ENCODE measurements at places on chromosomes 6 and 20.

DNA sequence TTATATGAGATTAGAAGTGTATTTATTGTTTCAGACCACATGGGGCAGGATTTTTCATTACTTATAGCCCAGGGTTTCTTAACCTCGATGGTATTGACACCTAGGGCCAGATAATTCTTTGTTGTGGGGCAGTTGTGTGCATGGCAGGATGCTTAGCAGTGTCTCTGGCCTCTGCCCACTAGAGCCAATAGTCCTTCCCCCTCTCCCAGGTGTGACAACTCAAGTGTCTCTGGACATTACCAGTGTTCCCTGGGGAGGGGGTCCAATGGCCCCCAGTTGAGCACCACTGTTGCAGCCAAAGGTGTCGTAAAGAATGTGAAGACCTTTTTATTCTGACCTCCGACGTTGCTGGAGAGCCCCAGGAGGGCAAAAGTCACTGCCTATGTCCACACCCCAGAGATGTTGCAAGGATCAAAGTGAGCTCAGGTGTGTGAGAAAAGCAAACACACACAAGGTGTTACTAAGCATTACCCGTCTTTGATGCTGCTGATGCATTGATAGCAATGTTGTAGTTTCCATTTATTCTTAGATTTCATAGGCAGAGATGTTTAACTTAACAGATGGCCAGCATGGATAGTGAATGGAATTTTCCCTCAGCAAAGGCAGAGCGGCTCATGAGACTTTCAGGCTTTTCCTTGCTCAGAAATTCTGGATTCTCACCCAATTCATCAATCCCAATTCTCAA is 22.2 kb downstream of the BANF2 start:
- DNase-seq = no peak

DNA sequence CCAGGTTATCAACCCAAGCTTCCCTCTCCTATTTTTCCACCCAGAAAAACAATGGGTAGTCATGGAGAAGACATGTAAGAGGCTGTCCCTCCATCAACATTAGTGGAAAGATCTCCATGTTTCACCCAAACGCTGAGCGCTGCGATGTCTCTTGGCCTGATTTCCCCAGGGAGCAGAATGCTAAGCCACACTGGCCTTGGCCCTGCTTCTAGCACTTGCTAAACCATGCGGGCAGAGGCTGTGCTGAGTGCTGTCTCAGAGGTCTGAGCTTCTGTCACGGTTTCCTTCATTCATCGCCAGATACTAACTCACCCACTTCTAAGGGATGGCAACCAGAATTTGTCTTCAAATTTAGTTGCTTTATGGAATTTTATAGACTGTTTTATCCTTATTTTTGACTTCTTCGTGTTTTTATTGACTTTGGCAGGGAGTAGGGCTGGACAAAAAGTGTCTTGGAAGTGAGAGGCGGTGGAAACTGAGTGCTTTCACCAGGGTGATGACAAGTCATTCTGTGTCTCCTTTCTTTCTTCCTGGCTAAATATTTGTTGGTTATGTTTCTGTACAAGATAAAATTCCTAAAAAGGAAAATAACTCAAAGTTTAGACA is 181.4 kb upstream of the UST start:
- DNase-seq = no peak

DNA sequence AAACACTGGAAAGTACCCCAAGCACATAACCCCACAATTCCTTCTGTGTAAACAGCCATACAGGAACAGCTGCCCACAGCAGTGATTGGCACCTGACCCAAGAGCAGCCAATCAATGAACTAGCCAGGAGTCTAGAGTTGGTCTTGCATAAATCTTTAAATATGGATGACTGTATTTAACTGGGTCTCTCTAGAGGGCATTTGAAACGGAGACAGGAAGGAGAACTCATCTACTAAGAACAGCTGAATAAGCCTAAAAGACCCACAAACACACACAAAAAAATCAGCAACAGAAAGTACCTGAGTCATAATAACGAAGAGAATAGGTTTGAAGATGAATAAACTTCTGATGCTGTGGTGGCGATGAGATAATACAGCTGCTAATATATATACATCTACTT is 49.0 kb upstream of the ASF1A start:
- DNase-seq = no peak

GRCh38 chr6:148769304-148769968 is 22.6 kb downstream of the UST start:
- no peak for DNase-seq

- no peak for DNase-seq
These were observed 15.5 kb upstream of the ITCH start for GRCh38 chr20:34347571-34347970.

DNA sequence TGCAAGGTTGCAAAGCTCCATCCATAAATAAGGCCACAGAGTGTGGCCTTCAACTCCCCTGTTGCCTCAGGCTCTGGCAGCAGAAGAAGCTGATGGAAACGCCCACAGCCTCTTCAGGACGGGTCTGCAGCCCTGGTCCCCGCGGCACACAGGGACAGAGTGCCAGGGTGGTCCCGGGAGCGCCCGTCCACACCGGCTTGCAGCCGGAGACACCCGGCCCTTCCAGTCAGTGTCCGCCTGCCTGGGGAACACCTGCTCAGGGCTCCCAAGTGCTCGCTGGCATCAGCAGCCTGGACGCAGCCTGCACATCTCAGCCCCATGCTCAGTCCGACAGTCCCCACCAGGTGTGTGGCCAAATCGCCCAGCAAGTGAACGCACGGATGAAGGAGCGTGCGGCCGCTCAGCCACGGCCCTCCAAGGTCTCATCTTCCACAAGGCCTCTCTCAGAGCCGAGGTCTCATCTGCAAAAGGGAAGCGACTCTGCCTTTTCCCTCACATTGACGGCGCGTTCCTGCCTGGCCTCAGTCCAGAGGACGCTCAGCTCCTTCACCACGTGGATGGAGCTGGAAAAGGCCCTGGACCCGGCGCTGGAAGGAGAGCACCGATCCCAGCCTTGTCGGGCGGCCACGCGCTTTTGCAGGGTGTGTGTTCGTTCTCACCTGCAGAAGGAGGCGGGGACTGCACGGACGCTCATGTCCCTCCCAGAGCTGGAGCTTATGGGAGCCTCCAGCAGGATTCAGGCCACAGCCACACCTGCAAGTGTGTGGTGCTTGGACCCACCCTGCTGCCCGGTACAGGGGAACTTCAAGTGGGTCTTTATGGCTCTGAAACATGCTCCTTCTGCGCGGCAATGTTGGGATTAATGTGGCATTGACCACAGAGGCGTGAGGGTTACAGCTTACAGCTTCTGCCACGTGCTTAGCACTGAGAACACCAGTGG is 180.4 kb downstream of the DLL1 start:
- DNase-seq = no peak

DNA sequence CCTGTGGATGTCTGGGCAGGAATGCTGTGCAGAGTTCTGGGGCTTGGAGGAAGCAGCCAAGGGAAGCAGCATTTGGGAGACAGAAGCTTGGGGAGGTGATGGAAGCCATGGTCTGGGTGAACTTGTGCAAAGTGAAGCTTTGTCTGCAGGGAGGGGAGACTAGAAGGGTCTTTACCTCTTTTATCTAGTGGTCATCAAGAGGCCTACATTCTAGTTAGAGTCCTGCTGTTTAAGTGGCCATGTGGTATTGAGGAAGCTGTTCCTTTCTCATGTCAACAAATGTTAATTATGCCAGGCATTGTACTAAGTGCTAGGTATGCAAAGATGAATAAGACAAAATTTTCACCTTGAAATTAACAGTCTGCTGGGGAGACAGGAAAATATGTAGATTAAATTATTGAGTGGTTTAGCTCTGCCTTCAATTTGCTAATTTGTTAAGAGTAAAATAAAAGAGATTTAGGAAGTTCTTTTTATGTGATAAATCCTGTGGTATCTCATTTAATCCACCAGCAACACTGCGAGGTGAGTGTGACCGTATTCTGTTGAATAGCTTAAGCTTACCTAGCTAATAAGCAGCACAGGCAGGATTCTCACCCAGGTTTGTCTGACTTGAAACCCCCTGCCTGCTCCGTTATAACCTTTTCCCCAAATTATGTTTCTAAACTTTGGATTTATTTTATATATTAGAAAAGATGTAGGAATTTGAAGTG is 43.1 kb downstream of the ARID1B start:
- no peak for DNase-seq

GRCh38 chr20:3812259-3812681 is 8.1 kb upstream of the AP5S1 start:
- DNase-seq = no peak

- no peak for DNase-seq
These were observed 370.4 kb upstream of the CITED2 start for GRCh38 chr6:139744891-139745290.

DNA sequence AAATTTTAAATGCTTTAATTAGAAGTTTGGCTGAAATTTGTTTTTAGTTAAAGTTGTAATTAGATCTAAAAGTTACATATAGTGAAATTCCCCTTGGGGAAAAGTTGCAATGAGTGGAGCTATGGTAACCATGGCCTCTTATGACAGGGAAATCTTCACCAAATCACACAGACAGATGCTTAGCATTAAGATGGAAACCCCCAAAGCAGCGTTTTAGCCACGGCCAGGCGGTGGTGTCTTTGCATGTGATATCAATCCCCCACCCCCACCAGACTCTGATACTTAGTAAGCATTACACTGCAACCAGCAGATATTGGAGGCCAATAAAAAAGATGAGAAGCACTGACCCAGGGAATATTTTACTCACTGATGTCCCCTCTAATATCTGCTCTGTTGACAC is 75.7 kb downstream of the REPS1 start:
- DNase-seq = no peak

DNA sequence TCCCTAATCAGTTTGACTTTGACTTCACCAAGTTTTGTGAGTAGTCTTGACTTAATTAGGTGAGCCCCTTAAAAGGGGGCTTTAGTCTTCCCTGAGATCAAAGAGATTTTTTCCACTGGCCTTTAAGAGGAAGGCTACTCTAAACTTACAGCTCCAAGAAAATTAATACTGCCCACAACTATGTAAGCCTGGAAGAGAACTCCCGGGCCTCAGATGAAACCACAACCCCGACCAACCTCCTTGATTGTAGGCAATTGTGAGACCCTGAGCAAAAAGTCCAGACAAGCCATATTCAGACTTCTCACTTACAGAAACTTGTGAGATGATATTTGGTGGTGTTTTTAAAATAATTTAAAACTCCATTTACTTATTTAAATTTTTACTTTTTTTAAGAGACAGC is 18.1 kb downstream of the SNX3 start:
- DNase-seq = no peak

GRCh38 chr20:42274986-42275385 is 656.8 kb upstream of the CHD6 start:
- DNase-seq = no peak

DNA sequence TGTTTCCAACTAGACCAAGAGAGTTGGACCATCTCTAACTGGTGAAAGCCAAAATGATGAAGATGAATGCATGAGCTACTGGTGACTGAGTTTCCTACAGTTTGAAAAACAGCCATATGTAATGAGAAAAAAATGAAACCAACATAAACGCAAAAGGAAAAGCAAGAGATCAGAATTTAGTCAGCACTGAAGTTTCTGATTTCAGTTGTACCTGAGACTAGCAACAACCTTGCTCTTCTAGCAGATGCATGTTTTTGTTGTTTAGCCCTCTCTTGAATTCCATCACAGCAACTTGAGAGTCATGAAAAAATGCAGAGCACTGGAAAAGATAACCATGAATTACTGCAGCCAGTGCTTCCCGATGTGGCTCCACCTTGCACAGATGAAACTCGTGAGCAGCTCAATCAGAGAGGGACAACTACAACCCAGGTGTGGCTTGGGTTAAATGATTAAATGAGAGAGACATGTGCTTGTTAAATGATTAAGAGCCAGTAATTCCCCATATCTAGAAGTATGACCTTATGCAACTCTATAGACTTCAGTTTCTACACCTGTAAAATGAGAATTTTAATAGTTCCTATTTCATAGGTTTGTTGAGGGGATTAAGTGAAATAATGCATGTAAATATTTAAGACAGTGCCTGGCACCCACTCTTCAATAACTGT is 104.8 kb downstream of the ELOVL4 start:
- no peak for DNase-seq

DNA sequence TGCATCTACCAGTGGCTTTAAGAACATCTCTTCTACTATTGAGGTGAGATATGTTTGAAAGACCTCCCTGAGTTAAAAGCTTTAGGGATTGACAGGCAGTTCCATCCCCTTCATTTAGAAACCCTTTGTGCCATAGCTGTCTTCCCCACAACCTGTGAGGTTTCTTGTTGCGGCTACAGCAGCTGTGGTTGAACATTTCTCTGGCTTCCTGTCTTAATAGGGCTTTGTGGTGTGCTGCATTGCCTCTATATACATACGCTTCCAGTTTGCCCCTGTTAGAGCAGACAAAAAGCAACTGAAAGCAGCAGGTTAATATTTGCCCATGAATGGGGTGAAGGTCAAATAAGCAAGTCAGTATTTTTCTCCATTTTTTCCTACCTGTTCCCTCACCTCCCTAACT is 210.2 kb downstream of the TMEM200A start:
- DNase-seq = no peak

GRCh38 chr6:116173928-116174327 is 48.0 kb upstream of the COL10A1 start:
- DNase-seq = no peak

DNA sequence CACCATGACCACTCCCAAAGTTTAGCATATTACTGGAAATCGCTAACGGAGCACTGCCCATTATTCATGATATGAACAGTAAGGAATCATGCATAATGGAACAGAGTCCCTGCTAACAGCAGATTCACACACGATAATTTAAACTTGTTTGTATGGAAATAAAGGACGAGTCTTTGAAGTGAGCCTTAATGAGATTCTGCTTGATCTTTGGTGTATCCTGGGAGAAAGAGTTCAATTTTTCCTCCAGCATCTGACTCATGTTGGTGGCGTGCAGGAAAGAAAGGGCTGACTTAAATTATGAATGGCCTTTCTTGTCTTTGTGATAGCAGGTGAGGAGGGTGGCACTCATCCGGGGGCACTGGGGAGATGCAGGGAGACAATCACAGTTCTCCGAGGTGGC is 194.6 kb downstream of the ZNF217 start:
- DNase-seq = no peak

- DNase-seq = no peak
These were observed 840 bp downstream of the DEFB132 start for GRCh38 chr20:258269-258858.

DNA sequence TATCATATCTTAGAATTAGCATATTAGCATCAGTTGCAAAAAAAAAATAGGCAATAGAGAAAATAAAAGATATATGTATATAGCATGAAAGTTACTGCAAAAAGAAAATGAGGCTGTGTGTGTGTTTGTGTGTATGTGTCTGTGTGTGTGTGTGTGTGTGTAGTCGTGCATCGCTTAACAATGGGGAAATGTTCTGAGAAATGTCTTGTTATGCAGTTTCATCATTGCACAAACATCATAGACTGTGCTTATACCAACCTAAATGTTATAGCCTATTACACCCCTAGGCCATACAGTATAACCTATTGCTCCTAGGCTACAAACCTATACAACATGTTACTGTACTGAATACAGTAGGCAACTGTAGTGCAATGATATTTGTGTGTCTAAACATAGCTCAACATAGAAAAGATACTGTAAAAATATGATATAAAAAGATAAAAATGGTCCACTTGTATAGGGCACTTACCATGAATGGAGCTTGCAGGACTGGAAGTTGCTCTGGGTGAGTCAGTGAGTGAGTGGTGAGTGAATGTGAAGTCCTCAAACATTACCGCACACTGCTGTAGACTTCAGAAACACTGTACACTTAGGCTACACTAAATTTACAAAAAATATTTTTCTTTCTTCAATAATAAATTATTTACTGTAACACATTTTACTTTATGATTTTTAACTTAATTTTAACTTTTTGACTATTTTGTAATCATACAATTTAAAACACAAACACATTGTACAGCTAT is 805.1 kb downstream of the KIF16B start:
- DNase-seq = no peak
